ENCODE measurements at places on chromosomes 1 and 21. TPM values are rescaled to one million over a fixed set of nuclear protein-coding genes. Genes with fewer than 3 reads are reported as not detected.
A peak's percentile ranks its signal among the peaks of the same experiment; 100 is the strongest.

DNA sequence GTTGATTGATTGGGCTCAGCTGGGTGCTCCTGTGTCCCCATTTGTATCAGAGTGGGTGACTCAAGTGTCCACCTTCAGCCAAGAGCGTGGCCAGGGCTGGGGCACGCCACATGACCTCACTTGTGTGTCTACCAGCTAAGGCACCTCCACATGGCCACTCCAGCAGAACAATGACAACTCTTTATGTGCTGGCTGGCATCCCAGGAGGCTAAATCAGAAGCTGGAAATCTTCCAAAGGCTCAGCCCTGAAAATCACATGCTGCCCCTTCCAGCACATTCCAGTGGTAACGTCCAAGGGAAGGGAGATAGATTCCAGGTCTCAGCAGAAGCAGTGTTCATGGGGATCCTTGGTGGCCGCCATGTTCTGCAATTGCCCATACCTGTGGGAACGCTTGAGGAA is 585.5 kb downstream of the AJAP1 start:
- no peak for DNase-seq

DNA sequence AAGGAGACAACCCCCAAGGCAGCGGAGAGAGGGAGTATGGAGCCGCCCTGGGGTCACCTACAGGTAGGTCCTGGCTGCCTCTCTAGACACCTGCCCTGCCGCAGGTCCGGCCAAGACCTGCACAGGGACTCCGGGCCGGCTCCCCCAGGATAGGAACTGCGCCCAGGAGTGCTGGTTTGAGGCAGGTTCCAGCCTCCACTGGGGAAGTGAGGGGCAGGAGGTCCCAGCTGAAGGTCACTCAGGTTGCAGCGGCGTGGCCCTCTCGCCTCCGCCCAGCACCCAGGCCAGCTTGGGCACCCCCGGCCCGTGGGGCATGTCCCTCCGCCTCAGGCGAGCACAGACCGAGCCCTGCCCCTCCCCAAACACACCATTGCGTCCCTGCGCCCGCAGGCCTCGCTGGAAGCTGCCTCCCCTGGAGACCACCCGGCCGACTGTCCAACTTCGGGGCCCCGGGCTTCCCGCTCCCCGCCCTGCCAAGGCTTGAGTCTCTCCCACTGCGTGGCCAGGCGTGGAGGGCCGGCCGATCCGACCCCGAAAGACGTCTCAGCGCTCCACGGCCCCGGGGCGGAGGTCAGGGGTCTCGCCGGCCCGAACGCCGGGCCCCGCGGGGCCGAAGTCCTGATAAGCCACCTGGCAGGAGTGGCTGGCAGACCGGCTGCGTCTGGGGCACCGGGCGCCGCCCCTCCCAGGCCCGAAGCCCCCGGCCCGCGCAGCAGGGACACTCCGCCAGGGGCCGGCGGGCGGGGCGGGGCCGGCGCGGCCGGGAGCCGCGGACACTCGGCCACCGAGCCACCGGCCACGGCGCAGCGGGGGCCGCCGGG is 1.4 kb upstream of the SKI start:
- no peak for DNase-seq

- DNase-seq, result no peak
These were observed 451.3 kb downstream of the OMA1 start for GRCh38 chr1:58095183-58095582.

OLIG2 gene
- total RNA-seq, result not detected

DNA sequence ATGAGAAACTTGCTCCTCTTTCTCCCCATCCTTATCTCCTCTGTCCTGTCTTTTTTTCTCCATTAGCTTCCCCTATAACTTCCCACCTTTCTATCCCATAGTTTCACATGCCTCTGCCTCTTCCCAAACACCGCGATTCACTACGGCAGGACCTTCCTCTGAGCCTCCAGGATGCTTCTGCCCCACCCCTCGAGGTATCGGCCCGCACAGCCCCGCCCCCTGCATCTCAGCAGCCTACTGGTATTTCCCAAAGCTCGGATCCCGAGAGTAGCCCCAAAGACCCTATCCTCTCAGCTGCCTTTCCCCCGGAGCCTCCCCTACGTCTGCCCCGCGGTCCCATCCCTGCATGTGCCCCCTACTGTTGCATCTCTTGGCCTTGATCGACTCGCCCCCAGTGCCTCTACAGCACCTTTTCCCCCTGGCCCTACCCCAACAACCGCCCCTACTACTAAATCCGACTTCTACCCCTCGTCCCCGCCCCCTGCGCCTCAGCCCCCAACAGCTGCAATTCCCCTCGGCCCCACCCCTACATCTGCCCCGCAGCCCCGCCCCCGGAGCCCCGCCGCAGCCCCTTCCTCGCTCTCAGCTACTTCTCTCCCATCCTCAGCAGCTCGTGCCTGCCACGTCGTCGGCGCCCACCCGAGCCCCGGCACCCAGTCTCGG is 512 bp downstream of the PIAS3 start:
- peak; percentile 79 for DNase-seq

GRCh38 chr1:238443687-238444086 is 553.0 kb upstream of the ZP4 start:
- no peak for DNase-seq

DNA sequence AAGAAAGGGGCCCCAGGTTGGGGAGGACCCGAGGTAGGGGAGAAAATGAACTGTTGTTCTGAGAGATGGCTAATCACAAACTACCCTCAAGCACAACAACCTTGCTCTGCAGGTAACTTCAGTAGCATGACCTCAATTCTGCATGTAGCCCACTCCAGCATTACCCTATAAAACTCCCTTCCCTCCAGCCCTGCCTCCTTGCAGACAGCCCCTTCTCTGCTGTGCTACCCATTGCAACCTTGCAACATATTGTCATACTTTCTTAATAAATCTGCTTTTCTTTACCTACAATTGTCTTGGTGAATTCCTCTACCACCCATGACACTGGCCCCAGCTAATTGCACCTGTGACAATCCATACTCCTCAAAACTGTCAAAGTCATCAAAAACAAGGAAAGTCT is 428.9 kb downstream of the MATN1 start:
- no peak for DNase-seq

DNA sequence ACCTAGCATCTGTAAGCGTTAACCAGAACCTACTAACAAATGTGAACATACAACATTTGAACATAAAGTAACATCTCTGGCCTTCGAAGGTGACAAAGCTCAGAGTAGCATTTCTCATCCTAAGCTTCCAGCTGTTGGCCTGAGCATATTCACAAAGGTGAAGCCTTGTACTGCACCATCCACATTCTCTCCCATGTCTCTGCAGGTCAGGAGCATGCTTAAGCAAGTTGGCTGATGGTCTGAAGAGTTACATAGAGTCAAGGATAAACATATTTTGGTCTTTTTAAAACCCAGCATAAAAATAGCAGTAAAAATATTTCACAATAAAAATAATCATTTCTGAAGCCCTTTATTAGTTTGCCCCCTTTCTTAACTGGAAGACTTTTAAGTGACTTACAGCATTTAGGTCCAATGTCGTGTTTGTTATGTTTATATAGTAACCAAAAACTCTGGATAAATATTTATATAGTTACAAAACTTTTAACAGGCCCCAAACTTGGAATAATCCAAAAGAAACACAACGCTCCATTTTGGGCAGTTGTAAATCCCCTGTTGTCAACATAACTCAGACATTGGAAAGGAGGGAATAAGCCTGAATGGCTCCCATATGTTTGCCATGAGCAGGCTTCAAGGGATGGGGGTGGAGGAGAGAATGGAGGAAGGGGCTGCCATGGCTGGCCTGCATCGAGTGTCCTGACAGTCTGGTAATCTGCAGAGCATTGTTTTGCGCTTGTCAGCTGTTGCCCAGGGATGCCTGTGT is 42.8 kb upstream of the ENAH start:
- DNase-seq, result no peak

DNA sequence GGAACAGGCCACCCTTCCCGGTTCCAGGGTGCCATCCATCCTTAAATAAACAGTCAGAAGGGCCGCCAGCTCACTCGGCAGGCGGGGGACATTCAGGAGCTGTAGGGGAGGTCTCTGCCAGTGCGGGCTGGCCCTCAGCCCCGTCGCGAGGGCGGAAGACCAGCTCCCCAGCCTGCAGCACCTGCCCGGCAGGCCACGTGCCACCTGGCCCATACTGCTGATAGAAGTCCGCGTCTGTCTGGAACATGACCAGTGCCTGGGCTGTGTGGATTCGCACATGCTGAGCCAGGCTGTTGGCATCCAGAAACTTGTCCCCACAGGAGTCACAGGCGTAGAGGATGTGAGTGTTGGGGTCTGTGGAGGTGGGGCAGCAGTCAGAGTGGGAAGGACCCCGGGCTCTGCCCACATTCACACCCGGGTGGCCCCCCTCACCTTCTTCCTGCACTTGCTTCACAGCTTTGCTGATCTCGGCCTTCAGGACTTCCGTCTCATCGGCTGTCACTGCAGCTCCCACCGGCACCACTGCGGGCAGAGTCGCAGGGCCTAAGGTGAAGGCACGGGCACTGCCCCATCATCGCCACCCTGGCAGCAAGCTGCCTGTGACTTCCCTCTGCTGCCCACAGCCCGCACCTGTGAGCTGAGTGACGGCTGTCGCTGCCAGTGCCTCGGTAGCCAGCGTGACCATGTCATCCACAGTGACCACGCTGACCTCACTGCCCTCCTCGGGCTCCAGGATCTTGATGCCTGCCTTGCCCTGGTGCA is 33.8 kb downstream of the ZBTB17 start:
- no peak for DNase-seq

DNA sequence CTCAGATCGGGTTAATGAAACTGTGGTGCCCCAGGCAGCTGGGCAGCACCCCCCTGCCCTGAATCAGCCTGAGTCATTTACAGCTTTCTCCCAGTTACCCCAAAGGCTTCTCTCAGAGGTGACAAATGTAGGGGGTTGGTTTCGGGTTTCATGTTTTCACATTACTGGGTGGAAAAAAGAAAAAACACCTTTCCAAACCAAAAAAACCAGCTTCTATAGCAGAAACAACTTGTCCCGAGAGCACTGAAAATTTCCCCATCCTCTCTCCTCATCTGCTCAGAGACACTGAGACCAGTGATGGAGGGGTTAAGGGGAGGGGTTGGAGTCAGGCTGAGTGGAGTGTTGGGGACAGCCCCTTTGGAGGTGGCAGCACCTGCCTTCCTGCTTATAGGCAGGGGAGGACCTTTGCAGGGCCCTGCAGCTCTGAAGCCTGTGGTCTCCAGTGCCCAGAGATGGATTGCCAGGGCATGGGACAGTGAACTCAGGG is 15.6 kb downstream of the UTP11 start:
- no peak for DNase-seq

- DNase-seq, result no peak
These were observed 32.6 kb upstream of the LAMC1 start for GRCh38 chr1:182990413-182991144.

JTB gene
- 80.4 TPM for total RNA-seq

DNA sequence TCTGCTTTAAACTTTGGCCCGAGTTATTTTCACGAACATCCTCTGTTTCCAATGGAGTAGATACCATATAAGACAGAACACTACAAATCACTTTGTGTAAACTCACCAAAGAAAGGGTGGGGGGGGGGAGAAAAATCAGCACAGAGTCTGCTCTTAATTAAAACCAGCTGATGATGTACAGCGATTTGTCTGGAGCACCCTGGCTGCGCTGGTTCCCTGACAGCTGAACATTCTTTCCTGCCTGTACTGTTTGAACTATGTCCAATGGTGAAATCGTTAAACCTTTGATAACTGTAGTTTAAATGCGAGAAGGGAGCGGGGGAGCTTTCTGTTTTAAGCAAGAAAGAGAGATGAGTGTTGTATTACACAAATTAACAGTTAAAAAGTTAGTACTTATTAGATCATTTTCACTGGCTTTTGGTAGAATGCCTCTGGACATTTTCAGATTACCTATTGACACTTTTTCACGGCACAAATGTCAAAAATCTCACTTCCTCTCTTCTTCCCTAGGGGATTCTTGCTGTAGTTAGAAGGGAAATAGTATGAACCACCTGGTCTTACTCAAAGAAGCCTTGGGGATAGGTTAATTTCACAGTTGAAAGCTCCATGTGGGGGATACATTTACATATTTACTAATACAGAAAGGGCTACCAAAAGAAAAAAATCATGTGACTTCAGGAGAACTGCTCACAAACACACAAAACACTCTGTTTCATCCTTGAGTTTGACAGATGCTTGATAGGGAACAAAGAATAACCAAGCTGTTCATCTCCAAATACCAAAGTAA is 140.2 kb upstream of the RUNX1 start:
- no peak for DNase-seq

All from CD4-positive, alpha-beta T cell (primary cell).